ENCODE measurements at places on chromosomes 13 and 19. TPM values are rescaled to one million over a fixed set of nuclear protein-coding genes. Genes with fewer than 3 reads are reported as not detected.

Gene KRTDAP
- not detected for total RNA-seq

Gene PCDH20
- not detected for total RNA-seq

Gene S1PR4
- total RNA-seq, result 0.14 TPM

Gene SHANK1
- 0.17 TPM for total RNA-seq

Gene ACP7
- total RNA-seq, result 0.05 TPM

Gene ZNF610
- total RNA-seq, result not detected

Gene TMPRSS9
- 0.08 TPM for total RNA-seq

Gene SLC6A16
- 1.6 TPM for total RNA-seq

Gene WDR87
- total RNA-seq, result not detected

Gene WDR62
- 19.3 TPM for total RNA-seq

Gene FBXO17
- 59.5 TPM for total RNA-seq

Gene ZNF432
- 1.9 TPM for total RNA-seq

Gene ZNF320
- not detected for total RNA-seq

Gene GJB2
- total RNA-seq, result 0.68 TPM

Gene ZNF563
- not detected for total RNA-seq

Gene FCHO1
- total RNA-seq, result 19.9 TPM

Gene ADPRHL1
- 14.4 TPM for total RNA-seq

Gene DAND5
- 0.12 TPM for total RNA-seq

Gene SEMA6B
- total RNA-seq, result 5.6 TPM

Gene ATP4B
- total RNA-seq, result not detected
